ENCODE measurements at places on chromosomes 1 and 21.
A peak's percentile ranks its signal among the peaks of the same experiment; 100 is the strongest.

- no peak for DNase-seq
These were observed 4.6 kb downstream of the VSIG8 start for GRCh38 chr1:159857889-159858288.

GRCh38 chr1:201624741-201625225, 85.9 kb downstream of the NAV1 start:
- no peak for DNase-seq

- no peak for DNase-seq
These were observed 176.8 kb downstream of the ATP6V1G3 start for GRCh38 chr1:198363625-198364151.

GRCh38 chr21:38671773-38672172, 134.0 kb upstream of the ETS2 start:
- DNase-seq: no peak

- DNase-seq: no peak
These were observed 45.7 kb upstream of the DISC1 start for GRCh38 chr1:231580874-231581273.

GRCh38 chr21:44013380-44014088, 1.4 kb downstream of the TRAPPC10 start:
- DNase-seq: peak; percentile 45

GRCh38 chr21:40967771-40968170, 120.8 kb upstream of the DSCAM start:
- no peak for DNase-seq

DNA sequence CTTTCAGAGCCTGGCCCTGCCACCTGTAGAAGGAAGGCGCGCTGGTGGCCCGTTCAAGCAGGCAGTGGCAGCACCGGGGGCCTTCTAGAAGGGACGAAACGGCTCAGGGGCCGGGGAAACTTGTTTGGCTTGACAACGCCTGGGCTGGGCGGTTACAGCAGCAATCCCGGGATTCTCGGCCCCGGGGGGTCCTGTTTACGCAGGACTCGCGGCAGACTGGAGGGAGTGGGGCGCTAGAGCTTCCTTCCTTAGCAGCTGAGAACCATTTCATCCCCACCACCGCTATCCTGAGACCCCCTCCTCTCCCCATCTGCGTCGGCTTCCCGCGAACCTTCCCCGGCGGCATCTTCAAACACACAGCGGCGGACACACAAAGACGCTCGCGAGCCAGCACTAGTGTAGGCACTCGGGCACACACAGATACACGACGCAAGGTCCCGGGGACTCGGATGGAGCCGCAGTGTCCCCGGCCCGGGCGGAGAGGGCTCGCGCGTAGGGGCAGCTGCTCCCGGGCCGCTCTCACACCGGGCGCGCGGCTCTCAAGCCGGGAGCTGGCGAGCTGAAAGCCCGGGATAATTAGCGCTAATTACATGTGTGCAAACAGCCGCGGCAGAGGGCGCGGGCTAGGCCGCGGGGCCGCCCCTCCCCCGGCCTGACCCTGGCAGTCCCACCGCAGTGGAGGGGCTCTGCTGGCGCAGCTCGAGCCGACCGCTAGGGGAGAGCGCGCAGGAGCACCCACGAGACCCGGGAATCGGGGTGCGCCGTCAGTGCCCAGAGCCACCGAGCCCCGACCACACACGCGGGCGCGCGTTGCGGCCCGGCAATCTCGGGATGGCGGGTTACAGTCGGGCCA, 271.4 kb downstream of the FOXD2 start:
- DNase-seq: peak; percentile 53

GRCh38 chr1:166283190-166283589, 116.4 kb upstream of the FAM78B start:
- no peak for DNase-seq

GRCh38 chr1:226560243-226560642, 11.7 kb downstream of the STUM start:
- DNase-seq: no peak

DNA sequence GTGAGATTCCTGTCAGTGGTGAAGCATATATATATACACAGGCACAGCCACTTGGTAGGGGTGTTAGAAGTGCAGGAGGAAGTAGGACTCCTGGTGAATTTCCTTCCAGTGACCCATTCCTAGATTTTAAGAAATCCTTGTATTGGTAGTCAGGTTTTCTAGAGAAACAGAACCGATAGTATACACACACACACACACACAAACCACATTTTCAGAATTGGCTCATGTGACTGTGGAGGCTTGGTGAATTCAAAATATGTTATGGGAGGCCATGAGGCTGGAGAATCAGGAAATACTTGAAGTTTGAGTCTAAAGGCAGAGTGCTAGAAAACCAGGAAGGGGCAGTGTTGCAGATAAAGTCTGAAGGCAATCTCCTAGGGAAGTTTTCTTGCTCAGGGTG, 114.2 kb downstream of the FCRL5 start:
- DNase-seq: no peak

DNA sequence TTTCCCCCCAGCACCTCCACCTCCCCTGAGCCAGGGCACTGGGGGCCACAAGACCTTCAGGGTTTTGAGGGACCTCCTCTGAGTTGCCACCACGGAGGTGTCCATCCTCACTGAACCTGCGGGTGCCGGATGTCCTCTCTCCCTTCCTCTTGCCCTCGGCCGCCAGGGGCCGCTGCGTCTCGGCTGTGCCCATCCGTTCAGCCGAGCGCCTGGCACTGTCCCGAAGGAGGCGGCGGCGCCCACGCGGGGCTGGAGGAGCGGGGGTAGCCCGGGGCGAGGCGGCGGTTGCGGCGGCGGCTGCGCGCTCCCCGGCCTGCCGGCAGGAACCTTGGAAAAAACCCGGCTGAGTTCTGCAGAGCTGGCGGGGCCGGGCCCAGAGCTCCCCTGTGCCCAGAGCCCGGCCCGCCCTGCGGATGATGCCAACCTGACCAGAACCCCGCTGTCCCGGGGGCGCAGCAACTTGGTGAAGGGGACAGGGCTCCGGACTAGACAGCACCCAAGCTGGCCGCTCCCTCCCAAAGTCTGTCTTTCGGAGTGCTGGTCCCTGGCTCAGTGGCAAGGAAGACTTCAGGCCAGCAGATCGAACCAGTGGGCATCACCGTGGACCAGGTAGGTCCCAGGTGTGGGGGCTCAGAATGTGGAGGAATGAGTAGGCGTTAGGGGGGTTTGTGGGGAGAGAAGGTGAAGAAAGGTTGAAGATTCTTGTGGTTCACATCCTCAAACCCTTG, 3.7 kb upstream of the PPM1J start:
- peak; percentile 83 for DNase-seq

GRCh38 chr21:16588433-16588860, 858.7 kb downstream of the USP25 start:
- DNase-seq: no peak

DNA sequence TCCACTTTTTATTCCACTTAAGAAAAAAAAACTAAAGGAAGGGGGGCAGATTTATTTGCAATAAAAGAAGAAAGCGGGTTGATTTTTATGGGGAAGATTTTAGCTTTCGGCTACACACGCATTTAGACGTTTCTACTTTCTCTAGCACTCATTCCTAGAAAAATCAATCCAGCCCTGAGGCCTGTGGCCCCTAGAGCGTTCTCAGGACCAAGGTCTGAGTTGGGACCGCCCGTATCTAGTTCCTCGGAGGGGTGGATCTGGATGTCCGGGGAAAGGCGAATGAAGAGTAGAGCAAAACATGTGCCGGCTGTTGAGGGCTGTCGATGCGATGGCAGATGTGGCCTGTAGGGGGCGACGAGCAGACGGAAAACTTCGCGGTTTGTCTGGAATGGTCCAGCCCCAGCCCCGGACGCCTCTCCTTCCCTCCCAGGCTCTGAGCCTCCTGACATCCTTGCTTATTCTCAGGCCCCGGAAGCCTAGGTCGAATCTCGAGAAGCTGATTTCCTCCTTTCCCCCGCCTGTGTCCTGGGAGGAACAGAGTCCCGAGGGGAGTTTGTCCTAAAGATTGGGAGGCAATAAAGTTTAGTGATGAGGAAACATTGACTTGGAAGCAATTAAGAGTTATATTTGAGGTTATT, 5.2 kb downstream of the FOXD3 start:
- peak; percentile 60 for DNase-seq

- DNase-seq: no peak
These were observed at the start of gene CYYR1 for GRCh38 chr21:26572702-26573381. TSS of gene CYYR1 (minus strand) at chr21:26573286. CDS start at chr21:26572940, 346 bp downstream.

DNA sequence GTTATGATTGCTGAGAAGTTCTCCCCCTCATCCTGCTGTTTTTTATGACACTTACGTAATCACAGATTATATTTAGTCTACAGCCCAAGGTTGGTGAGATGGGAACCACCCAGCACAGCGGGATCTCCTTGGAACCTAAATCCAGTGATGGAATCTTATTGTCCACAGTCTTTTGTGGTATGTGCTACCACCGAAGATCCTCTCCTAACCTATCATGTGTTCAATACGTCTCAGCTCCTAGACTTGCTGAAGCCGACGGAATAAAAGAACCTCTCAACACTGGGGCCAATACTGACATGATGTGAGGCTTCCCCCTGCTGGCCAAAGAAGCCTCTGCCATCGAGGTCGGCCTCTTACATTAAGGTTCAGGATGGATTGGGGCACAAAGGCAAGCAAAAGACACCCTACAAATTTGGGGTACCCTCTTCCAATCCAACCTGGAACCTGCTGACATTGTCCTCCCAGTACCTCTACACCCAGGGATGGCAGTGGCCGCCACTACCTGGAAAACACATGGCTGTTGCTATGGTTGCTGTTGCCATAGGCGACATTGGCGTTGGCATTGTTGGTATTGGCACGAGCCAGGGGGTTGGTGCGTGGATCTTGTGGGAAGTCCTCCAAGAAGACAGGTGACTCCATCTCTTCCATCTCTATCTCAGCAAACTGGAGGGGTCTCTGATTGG, 19.4 kb upstream of the KIF21B start:
- DNase-seq: peak; percentile 77

- DNase-seq: no peak
These were observed 43.3 kb downstream of the FAAP20 start for GRCh38 chr1:2151252-2151651.

GRCh38 chr1:237763137-237763536, 127.6 kb downstream of the ZP4 start:
- DNase-seq: no peak

- DNase-seq: no peak
These were observed 45.7 kb upstream of the DEPDC1 start for GRCh38 chr1:68542586-68542985.

DNA sequence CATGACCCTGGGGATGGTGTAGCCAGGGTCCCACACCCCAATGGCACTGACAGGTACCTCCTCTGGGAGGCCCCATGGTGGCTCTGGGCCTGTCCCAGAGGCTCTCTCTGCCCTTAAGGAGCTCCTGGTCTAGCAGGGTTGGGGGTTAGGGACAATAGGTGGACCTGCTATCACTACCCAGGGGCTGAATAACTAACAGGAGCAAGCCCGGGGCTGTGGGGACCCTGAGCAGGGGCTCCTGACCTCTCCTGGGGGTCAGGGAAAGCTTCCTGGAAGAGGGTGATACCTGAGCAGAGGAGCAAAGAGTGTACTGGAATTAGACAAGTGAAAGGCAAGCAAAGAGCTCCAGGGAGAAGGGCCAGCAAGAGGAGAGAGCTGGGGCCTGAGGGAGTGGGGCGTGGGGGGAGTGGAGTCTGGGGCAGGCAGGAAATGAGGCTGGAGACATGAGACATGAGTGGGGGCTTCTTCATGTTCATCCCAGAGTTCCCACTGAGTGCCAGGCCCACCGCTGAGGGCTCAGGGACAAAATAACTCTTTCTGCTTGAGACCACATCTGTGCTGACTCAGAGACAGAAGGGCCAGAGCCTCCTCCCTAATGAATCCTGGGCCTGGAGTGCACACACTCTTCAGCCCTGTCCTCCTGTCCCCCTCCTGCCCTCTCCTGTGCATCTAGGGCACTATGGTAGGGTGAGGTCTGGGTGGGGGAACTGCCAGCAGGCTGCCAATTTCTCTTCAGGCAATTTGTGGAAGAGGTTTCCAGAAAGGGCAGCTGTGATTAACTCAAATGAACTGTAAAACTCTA, 517.6 kb downstream of the PTPRU start:
- no peak for DNase-seq

- DNase-seq: no peak
These were observed 28.6 kb upstream of the HUNK start for GRCh38 chr21:31844206-31844605.

GRCh38 chr1:107460035-107460434, 319.2 kb downstream of the NTNG1 start:
- no peak for DNase-seq

- no peak for DNase-seq
These were observed 88.9 kb downstream of the SIK1 start for GRCh38 chr21:43337901-43338655.

DNA sequence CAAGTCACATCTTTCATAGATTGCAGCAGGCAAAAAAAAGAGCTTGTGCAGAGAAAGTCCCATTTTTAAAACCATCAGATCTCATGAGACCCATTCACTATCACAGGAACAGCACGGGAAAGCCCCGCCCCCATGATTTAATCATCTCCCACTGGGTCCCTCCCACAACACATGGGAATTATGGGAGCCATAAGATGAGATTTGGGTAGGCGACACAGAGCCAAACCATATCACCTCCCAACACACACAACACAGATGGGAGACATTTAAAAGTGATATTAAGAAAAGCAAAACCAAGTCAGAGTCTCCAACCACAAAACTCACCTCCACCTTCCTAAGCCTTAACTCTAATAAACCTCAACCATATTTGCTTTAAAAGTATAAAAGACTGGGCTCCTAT, 61.5 kb upstream of the TIAM1 start:
- no peak for DNase-seq

DNA sequence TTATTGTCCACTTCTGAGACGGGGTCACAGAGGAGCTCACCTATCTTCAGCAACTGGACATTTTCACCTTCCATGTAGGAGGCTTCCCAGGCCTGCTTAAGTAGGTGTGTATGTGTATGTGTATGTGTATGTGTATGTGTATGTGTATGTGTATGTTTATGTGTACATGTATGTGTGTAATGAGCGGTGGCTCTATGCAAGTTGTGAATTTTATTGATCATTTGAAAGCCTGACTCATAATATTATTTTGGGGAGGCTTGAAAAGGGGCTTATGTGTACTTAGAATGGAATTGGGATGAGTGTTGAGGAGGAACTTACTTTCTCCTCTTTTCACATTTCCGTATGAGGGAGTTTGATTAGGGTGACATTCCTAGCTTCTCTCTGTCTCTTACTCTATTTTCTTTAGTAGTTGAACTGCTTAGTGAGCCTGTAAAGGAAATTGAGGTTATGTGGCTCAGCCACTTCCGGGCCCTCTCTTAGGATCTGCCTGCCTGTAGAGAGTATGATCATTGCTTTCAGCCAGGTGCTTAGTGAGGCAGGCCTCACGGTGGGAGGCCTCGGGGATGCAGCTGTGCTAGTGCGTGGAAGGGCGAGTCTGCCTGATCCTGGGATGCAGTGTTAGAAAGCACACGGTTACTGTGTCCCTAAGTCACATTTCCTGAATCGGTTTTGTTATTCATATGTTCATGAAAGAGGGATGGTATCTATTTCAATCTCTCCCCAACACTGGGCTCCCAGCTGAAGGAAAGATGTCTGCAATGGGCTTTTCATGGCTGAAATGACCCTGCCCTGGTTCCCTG, 61.0 kb downstream of the IER5 start:
- peak; percentile 74 for DNase-seq

GRCh38 chr1:24830680-24831272, 85.5 kb downstream of the CLIC4 start:
- no peak for DNase-seq

GRCh38 chr1:101008229-101008834, 17.3 kb downstream of the DPH5 start:
- DNase-seq: no peak
